EH (cell line): ENCODE measurements at places on chromosomes 4 and X.

DNA sequence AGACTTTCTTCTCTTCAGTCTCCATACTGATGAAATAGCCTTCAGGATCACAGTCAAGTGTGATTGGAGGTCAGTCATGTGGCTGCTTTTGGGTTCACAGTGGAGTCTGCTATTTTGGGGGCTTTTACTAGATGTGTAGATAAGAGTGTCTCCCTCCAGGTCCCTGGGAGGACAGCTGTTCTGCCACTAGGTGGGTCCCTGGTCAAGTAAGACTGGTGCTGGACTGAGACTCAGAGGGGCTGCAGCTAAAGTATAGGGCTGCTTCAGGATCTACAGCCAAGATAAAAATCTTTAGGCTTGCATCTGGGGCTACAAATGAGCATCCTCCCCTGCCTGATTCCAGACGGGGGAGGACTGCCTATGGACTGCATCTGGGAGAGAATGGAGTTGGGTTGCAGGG, 200.7 kb upstream of the ANKRD50 start:
- DNase-seq, result no peak

DNA sequence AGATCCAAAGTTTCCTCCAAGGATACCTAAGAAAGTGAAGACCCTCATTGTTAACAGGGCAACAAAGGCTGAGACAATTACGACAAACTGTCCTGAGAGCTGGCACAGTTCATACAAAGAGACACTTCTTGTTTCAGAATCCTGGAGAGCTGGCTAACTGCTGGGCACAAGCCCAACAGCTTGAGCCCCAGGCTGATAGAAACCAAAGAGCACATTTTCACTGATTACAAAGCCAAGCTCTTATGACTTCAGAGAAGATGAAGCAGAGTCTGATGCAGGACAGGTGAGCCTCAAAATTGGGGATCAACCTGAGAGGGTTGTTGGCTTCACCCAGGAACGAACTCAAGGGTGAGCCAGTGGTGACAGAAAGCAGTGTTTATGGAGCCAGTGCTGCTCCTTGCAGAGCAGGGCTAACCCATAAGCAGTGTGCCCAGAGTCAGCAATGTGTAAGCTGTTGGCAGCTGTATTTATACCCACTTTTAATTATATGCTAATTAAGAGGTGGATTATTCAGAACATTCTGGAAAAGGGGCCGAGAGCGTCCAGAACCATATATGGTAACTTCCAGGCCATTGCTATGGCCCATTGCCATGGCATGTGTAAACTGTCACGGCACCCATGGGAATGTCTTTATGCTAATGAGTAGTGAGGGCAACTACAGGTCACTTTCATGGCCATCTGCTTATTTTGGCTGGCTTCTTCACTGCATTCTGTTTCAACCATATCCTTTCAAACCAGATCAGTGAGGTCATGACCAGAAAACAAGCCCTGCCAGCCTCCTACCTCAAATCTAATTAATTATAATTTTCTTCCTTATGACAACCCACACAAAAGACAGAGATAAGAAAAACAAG, 183.7 kb downstream of the EVC2 start:
- peak; percentile 91 for DNase-seq

GRCh38 chr4:121674696-121675095, 22.1 kb downstream of the ANXA5 start:
- no peak for DNase-seq

DNA sequence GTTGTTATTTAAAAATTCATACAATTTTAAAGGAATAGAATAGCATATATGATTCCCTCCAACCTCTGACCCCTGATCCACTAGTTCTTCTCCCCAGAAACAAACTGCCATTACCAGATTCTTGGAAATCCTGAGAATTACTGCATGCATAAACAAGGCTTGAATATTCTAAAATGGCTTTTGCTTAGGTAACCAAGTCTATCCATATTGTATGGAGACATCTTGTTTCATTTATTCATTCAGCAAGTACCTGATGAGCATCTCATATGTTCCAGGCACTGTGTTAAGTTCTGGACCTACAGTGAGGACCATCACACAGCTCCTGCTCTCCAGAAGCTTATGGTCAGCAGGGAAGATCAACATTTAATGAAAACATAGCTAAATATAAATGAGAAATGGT, 49.4 kb downstream of the TMEM164 start:
- DNase-seq, result no peak

DNA sequence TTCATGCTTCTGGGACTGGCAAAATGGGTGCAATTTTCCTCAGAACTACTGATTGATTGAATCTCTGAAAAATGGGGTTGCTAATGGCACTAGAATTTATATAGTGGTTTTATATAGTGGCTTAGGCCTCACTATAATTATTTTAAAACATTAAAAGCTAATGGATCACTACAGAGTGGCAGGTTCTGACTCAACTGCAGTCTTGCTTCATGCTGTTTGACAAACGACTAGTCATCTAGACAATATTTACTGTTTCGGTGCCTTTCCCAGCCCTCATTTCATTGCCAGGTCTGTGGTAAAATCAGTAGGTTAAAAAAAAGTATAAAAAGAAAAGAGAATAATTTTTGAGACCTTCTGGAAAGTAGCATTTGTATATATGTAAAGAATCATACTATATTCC, 352.8 kb upstream of the ATOH1 start:
- no peak for DNase-seq
